Activated naive CD4-positive, alpha-beta T cell treated with anti-CD3 and anti-CD28 coated beads, Interleukin-2, amount 50 U/mL, for 72 hours (primary cell): ENCODE measurements at places on chromosomes 11 and 22. TPM values are rescaled to one million over a fixed set of nuclear protein-coding genes. Genes with fewer than 3 reads are reported as not detected.
A peak's percentile ranks its signal among the peaks of the same experiment; 100 is the strongest.

DNA sequence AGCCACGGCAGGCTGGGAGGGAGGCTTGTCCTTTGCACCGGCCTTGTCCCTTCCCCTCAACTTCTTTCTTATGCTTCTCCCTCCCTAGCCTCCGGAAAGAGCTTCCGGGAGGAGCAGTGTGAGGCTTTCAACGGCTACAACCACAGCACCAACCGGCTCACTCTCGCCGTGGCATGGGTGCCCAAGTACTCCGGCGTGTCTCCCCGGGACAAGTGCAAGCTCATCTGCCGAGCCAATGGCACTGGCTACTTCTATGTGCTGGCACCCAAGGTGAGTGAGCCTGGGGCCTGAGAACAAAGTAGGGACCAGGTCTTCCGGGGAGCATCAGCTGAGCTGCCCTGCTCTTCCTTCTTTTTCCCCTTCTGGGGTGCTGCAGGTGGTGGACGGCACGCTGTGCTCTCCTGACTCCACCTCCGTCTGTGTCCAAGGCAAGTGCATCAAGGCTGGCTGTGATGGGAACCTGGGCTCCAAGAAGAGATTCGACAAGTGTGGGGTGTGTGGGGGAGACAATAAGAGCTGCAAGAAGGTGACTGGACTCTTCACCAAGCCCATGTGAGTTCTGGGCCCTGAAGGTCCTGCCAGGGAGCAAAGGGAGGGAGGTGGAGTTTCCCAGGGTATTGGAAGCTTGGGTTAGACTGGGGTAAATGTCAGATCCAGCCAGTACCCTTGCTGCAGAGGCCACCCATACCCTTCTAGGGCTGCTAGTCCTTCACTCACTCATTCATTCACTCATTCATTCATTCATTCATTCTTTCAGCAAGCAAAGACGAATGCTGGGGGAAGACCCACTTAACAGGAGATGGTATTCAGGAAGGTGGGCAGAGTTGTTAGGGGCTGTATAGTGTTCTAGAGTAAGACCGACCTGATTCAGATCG, 22.6 kb downstream of the ADAMTS15 start:
- DNase-seq = peak; percentile 30

DNA sequence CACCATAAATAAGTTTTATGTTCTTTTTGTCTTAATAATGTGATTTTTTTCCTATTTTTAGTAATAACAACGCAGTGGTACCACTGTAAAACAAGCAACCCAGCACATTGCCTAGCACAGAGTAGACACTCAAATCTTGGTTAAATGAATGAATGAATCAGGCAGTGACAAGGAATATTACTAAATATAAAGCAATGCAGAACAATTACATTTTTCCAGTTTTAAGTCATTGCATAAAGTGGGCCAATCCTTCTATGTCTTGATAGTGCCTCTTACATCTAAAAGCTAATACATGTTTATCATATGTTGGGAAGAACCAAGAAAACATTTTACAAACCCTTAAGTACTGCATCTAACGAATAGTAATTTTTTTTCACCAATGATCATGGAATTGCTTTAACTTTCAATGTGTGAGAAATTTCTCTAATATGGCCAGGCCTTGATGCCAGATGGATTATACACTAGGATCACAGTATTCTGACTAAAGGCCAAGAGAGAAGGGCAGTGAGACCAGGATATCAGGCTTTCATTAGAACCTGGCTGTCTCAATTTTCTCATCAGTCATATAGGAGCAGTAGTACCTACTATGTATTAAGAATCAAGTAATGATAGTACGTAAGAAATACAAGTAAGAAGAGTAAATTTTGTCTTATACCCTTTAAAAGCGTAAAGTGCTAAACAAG, 88.5 kb downstream of the TRIM44 start:
- DNase-seq = no peak

GRCh38 chr11:20056950-20057943, 103.0 kb downstream of the DBX1 start:
- DNase-seq = no peak

DNA sequence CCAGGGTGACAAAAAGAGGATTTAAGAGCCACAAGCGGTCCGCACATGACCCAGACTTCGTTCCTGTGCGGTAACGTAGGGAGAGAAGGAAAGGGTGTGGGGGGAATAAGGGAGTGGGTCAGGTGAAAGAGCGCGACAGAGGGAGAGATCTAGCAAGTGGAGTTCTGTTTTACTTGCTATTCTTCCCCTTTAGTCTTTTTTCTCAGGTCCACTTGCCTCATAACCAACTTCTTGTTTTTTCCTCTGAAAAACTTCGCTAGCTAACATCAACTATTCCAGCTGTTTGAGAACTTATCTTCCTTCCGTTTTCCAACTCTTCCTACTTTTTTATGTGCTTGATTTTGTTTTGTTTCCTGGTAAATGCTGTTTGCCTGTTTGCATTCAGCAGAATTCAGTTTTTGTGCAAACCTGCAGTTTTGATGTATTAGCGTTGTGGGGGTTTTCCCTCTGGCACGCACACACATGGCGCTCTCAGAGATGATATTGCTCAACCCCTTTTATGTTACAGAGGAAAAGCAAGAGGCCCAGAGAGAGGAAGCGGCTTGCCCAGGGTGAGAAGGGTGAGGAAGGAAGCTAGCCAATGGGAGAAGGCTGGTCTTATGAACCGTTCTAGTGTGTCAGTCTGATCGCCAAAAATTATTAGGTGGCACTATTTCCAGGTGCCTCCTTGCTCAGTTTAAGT, 592 bp upstream of the CTSC start:
- DNase-seq = peak; percentile 67

DNA sequence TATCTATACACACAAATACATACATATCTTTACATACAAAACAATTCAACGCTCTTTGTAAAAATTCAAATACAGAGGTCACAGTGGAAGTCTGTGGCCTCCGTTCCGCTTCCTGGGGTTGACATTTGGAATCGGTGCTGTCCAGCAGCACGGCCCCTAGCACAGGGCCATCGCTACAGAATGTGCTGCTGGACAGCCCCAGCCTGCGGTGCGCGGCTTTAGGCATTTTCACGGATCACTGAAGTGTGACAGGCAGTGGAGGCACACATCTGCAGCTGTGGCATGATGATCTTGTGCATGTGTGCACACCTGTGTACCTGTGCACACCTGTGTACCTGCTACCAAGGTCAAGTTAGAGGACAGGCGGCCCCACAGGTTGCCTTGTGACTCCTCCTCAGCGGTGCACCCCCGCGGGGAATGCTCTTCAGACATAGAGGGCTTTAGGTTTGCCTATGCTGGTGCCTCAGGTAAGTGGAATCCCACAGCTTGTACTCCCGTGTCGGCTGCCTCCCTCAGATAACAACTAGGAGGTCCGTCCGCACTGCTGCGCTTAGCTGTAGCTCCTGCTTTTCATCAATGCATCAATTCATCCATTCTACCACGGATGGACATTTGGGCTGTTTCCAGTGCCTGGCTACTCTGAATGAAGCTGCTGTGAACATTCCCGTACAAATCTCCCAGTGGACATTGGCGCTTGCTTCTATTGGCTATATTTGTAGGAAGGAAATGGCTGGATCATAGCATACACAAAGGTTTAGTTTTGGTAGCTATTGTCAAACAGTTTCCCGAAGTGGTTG, 29.9 kb downstream of the GAL start:
- DNase-seq = no peak

DNA sequence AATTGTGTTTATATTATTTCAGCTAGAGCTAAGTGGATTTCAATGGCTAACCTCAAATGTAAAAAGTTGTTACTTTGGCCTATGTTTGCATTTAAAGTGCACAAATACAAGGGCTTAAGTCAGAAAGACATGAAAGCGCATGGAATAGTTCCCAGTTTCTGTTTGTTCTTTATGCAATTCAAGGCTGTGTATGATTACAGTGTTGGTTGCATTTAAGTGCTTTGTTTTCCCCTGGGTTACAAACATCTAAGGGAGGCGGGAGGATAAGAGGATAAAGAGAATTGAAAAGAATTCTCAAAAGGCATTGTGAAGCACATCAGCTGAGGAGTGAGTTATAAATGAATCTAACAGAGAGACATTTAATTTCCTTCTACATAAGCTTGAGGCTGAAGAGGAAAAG, 453.4 kb downstream of the NTM start:
- no peak for DNase-seq

- DNase-seq = no peak
These were observed 47.7 kb downstream of the CD82 start for GRCh38 chr11:44613153-44613552.

- DNase-seq = no peak
These were observed 105.7 kb downstream of the MICAL2 start for GRCh38 chr11:12216041-12216451.

GRCh38 chr11:116650052-116650451, 122.7 kb downstream of the BUD13 start:
- DNase-seq = no peak

- DNase-seq = no peak
These were observed 8.7 kb upstream of the HEPACAM start for GRCh38 chr11:124944565-124944964.

DNA sequence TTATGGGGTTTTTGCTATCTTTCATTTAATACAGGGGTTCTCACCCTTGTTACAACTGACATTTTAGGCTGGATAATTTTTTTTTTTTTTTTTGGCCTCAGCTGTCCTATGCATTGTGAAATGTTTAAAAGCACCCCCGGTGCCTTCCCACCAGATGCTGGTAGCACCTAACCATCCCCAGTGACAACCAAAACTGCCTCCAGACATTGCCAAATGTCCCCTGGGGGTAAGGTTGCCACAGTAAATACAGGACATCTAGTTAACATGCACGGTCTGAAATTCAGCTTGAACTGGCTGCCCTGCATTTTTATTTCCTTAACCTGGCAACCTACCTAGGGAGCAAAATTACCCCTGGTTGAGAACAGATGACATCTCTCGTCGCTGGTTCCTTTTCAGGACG, 72.4 kb downstream of the CYTH4 start:
- no peak for DNase-seq

DNA sequence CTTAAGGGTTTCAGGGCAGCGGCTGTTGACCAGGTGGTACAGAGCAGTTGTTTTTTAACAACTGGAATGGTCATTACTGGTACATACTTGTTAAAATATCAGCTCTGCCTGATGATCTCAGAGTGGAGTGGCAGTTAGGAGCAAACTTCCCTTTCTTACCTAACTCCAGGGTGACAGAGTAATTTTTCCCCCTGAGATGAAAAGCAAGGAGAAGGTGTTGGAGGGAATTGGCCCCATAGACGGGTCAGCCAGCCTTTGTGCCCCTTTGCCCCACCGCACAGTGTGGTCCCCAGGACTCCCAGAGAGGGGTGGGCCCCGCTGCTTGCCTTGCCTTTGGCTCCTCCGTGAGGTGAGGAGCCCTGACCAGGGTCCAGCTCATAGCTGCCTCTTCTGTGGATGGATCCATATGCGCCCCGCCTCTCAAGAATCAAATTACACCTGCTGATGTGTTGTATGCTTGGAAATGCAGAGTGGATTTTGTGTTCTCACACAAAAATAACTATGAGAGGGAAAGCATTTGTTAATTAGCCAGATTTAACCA, 27.0 kb upstream of the SORL1-AS1 start:
- no peak for DNase-seq

DNA sequence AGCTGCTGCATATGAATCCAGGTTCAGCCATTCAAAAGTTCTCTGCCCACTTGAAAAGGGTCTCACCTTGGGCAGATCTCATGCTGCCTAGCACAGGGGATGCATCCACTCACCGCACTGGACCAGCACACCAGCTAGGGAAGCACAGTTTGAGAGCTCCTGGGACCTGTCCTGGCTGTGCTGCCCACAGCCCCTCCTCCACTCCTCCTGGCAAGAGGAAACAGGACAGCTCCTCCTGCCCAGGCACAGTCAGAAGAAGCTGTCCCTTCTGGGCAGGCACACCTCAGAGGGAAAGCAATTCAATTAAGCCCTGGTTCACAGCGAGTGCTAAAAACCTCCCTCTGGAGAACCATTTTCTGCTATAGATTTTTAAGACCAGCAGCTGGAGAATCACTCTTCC, 146.7 kb downstream of the ST3GAL4 start:
- DNase-seq = no peak

GRCh38 chr22:47435204-47435487, 672.7 kb downstream of the TBC1D22A start:
- no peak for DNase-seq

GRCh38 chr22:45678961-45679912, 7.6 kb downstream of the ATXN10 start:
- no peak for DNase-seq

DNA sequence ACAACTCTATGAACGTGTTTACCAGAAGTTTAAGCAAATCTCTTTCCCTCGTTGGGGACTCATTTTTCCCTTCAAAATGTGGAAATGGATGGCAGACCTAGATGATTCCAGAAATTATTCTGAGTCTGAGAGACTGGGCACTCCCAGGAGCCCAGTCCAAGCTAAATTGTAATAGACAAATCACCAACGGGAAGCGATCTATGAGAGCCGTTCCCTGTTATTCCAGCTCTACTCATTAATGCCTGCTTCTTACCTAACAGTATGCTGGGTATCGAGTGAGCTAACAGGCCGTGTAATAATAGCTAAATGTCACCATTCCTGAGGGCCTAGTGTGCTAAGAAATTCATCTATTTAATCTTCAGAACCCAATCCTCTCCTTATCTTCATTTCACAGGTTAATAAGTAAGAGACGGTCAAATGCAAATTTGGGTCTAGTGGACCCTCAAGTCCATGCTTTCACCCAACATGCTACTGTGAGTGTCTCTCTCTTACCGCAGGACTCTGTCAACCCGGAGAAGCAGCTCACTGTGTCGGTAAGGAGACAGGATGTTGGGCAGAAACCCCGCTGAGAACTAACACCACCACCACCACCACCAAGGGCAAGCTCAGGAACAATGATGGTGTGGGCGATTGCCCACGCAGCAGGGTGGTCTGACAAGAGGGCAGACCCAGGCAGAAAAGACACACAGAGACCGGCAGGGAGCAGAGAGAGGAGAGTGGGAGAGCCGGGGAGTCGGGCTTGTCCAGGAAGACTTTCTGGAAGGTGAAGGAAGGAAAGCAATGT, 57.1 kb upstream of the TIMP3 start:
- no peak for DNase-seq

GRCh38 chr11:120054016-120054752, 83.7 kb downstream of the TRIM29 start:
- no peak for DNase-seq

- DNase-seq = no peak
These were observed 24.0 kb downstream of the SLCO2B1 start for GRCh38 chr11:75174781-75175370.

ACR gene
- total RNA-seq = not detected

SCGB2A2 gene
- total RNA-seq = not detected

OR52I1 gene
- total RNA-seq = not detected

RPS6KA4 gene
- 23.2 TPM for total RNA-seq

KLHDC7B gene
- total RNA-seq = 2.6 TPM

JAML gene
- total RNA-seq = 239 TPM

ANO9 gene
- 61.2 TPM for total RNA-seq

IFITM10 gene
- 1.2 TPM for total RNA-seq

KDELR3 gene
- 0.89 TPM for total RNA-seq

PGM2L1 gene
- total RNA-seq = 10.8 TPM

GUCY1A2 gene
- 0.04 TPM for total RNA-seq

MFNG gene
- 169 TPM for total RNA-seq

EIF3L gene
- total RNA-seq = 699 TPM
